ENCODE measurements at places on chromosomes 7 and 10. TPM values are rescaled to one million over a fixed set of nuclear protein-coding genes. Genes with fewer than 3 reads are reported as not detected.

The SPDYE1 gene
- total RNA-seq: not detected

The LIPF gene
- total RNA-seq: not detected

- no peak for DNase-seq
Measured at GRCh38 chr10:100656454-100656853, 88.9 kb upstream of the PAX2 start.

The TMEM270 gene
- total RNA-seq: not detected

DNA sequence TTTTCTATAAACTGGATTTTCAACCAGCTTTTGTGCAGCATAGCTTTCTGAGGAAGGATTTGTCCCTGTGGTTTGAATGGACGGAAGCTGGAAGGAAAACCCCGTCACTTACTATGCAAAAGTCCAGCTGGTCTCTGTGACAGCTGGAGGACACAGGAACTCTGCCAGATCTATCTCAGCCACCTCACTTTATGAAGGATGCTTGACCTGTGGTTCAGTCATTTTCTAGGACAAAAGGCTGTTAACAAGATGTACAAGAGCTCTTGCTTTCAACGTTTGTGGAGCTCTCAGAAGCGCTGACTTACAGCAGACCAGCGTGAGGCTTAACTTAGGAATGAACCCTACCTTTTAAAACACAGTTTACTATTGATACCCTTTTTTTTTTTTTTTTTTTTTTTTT, 90.8 kb downstream of the CREM start:
- DNase-seq: no peak

The DYDC2 gene
- not detected for total RNA-seq

DNA sequence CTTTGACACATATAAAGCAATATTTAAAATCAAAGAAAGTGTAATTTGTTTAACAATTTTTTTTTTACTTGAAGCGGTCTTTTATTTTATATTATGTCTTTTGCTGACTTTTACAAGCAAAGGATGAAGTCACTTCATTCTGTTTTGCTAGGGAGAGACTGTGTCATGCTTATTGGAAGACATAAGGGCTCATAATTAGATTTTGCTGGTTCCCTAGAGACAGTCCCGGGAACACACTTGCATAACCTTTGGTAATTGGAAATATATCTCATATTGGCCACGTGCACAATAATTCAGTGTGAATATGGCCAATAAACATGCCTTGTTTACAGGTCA, 448 bp upstream of the NET1 start:
- DNase-seq: no peak

DNA sequence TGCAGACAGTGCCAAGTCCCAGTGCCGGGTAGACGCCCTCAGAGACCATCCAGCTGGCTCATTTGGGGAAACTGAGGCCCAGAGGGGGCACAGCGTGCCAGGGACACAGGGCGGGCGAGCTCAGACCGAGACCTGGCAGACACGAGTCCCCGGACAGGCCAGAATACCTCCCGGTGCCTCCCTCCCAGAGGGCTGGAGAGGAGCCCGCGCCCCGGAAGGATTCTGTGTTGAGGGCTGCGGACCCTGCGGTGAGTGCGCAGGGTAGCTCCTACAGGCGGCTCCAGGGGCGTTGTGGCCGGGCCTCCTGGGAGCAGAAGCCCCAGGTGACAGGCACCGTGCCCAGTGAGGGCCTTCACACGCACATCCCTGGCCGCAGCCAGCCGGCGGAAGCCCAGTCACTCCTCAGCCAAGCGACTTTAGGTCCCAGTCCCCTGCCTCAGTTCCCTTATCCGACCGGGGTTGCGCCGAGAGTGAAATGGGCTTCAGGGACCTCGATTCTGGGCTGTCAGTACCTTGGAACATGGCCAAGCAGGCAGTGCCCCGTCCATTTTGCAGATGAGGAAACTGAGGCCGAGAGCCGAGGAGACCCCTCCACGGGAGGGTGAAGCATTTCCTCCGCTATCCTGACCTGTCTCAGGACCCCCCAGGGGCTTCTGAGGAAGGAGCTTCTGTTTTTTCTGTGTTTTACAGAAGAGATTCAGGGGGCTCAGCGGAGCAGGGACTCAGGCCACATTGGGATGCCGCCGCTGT, 73.6 kb downstream of the ELFN1 start:
- no peak for DNase-seq

- no peak for DNase-seq
Measured at GRCh38 chr10:131933696-131934086, 32.9 kb downstream of the PPP2R2D start.

The SRRT gene
- 67.6 TPM for total RNA-seq

DNA sequence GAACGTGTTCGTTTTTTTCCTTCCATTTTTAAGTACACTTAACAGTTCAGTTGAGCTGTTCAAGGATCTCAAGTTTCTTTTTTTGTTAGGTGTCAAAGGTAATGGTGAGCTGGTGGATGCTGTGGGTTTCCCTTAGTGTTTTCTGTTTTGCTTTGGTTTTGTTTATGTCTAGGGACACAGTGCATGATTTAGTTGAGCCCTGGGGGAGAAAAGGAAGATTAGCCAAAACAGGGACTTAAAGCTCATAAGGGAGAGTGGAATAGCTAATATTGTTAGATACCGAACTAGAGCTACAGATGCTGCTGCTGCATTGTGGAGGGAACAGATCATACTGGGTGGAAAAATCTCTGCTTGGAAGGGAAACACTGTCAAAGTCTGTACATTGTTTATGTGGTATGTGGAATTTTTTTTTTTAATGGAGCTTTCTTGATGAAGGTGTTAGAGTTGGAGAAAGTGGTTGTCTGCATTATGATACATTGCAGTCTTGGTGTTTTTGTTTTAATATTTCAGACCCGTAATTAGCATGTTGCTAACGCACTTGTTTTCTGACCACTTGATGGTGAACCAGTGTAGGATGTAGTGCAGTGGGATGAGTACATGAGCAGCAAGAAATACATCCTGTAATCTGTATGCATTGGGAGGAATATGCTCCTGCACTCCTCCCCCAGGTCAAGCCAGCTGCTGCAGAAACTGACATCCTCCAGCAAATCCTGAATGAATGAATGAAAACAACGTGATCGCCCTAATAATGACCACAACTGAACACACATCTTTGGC, 2.1 kb downstream of the GLCCI1 start:
- DNase-seq: no peak

- no peak for DNase-seq
Measured at GRCh38 chr10:73601486-73601921, 10.4 kb upstream of the USP54 start.

- no peak for DNase-seq
Measured at GRCh38 chr10:11231285-11231684, 213.6 kb downstream of the CELF2 start.

DNA sequence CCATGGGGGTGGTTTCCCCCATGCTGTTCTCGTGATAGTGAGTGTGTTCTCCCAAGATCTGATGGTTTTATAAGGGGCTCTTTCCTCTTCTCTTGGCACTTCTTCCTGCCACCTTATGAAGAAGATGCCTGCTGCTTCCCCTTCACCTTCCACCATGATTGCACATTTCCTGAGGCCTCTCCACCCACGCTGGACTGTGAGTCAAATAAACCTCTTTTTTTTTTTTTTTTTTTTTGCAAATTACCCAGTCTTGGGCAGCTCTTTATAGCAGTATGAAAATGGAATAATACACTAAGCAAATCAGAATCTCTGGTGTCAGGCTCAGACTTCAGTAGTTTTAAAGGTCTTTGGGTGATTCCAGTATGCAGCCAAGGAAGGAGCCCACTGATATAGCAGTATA, 28.2 kb downstream of the TAS2R41 start:
- DNase-seq: no peak

DNA sequence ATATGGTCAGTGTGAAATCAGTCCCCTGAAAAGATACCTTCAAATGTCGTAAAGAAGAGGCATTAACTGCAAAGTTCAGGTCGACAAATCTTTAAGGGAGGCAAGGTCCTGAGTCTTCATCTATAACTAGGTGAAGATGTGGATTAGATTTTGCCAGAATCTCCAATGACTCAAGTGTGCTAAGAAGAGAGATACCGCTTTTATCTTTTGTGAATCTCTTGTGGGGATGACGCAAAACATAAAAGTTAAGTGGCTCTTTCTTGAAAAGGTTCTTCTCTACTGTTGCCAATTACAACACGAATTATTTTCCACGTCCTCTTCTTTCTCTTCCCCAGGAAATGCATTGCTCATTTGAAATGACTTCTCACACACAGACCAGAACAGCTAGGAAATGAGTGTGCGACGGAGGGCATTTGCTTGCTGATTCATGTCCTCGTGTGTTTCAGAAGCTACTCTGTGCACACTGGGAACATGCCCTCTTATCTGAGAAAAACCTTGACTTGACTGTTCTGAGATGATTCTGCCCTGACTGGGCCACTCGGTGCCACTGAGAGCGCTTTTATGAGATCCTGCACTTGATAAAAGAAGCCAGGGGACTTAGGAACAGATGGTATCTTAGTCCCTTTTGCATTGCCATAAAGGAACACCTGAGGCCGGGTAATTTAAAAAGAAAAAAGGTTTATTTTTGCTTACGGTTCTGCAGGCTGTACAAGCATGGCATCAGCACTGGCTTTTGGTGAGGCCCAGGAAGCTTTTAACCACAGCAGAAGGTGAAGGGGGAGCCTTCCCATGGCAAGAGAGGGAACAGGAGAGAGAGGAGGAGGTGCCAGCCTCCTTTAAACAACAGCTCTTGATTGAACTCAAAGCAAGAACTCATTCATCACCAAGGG, 169.5 kb upstream of the PFKP start:
- DNase-seq: peak; percentile 12

DNA sequence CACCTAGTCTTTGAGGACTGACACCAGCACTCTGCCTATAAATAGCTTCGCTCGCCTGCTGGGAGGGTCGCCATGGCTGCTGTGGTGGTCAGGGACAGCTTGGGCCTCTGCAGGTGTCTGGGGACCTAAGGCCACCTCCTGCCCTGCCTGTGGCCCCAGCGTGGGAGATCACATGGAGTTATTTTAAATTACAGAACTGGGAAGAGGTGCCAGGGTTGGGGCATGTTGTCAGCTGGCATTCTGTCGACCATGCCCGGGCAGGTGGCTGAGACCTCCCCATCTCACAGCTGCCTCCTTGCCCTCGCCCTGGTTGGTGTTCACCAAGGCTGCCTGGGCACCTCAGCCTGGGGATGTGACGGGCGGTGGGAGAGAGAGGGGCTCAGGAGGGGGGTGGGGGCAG, 18.1 kb downstream of the SHH start:
- no peak for DNase-seq

The CYP26C1 gene
- total RNA-seq: 0.54 TPM

GRCh38 chr10:25808372-25808771, 125.7 kb upstream of the MYO3A start:
- DNase-seq: no peak

DNA sequence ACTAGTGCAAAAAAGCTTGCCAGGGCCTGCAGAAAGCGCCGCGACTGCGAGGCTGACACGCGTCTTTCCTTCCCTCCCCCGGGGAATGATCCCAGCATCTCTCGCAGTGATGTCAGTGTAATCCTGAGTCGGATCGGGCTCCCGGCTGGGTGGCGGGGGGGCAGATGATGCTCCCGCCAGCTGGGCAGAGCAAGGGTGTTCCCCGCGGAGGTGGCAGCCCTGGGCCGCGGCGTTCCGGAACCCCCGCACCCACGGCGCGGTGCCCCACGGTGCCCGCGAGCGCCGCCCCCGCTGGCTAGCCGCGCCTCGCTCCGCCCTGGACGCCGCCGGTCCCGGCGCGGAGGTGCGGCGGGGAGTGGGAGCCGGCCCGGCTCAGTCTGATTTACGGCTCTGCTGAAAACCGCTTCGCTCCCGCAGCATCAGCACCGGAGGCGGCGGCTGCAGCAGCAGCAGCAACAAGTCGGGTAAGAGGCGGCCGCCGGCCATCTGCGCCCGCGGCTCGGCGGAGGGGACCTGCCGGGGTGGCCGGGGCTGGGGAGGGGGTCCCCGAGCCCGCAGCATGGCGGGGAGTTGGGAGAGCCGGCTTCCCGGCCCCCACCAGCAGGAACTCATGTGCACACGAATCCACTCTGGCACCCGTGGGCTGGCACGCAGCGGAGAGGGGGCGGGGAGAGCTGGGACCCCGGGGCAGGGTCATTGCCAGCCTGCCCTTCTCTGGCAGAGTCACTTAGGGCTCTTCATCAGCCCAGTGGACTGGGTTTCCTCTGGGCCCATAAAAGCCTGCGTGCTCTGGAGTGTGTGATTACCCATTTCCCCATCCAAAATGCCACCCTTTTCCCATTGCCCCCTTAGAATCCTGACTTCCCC, at the start of gene ZNF365:
Gene ZNF365, plus strand, starts transcription at position 375 of the 867 bp plus-strand sequence. CDS start 1,825 bp downstream, outside the sequence.
- DNase-seq: peak; percentile 39

Data from hematopoietic multipotent progenitor cell (in vitro differentiated cells).